Bone marrow (tissue), 2 donors: ENCODE measurements at places on chromosomes 5 and 9.

- DNase-seq: no peak
Measured at GRCh38 chr5:132473019-132473531, 17.5 kb downstream of the IRF1 start.

GRCh38 chr5:168314735-168315411 is 23.4 kb downstream of the WWC1 start:
- DNase-seq: no peak

DNA sequence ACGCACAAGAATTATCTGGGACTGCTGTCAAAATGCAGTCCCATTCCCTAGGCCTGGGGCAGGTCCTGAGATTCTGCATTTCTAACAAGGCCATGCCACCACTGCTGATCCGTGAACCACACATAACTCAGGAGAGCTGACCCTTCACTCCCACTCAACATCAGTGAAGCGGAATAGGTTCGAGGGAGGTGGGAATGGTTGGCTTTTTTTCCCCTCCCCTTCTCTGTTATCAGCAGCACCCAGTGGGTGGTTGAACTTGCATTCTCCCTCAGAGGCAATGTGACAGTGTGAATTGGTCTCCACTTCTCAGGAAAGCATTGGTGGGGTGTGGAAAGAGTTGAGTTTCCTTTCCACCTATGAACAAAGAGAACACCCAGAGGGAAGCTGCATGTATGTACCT is 344.3 kb downstream of the GADD45G start:
- DNase-seq: no peak

GRCh38 chr5:126515337-126515736 is 79.7 kb downstream of the ALDH7A1 start:
- DNase-seq: no peak

DNA sequence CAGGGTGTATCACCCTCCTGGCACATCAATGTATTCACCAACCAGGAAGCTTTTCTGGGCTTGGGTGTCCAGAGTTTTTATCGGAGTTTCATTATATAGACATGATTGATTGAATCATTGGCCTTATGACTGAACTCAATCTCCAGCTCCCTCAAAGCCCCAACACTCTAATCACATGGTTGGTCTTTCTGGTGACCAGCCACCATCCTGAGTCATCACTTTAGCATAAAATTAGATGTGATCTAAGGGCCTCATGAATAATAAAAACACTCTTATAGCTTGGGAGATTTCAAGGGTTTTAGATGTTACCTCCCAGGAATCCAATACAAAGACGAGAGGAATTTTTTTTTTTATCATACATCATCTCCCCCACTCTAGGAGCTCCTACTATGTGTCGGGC is 7.7 kb upstream of the PBX3 start:
- no peak for DNase-seq

DNA sequence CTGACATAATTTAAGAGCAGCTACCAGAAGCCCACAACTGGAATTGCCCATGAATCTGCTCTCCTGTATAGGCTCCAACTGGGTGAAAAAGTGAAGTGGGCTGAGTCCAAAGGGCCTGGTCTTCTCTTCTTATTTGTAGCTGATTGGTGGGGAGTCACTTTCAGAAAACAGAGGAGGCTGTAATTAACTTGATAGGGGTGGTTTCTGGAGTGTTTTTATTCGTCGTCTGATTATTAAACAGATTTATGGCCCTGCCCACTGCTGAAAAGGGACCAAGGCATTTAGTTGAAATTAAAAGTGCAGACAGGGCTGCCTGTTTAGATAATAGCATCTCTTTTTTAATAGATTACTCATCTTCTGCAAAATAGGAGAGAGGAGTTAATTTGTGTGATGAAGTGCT is 81.0 kb upstream of the SAP30L start:
- DNase-seq: no peak
